GM23338 (cell line): ENCODE measurements at places on chromosomes 1 and 21. TPM values are rescaled to one million over a fixed set of nuclear protein-coding genes. Genes with fewer than 3 reads are reported as not detected.

The RPTN gene
- total RNA-seq: not detected in 2 replicates

The KRTAP7-1 gene
- total RNA-seq: not detected in 2 replicates

The INTS11 gene
- total RNA-seq: 140 and 161 TPM in 2 replicates

The KLHL17 gene
- 27.8 and 37.1 TPM in 2 replicates for total RNA-seq
